ENCODE measurements at places on chromosomes 16 and 17.

GRCh38 chr16:72187551-72187950, 15.6 kb upstream of the PMFBP1 start:
- no peak for DNase-seq

DNA sequence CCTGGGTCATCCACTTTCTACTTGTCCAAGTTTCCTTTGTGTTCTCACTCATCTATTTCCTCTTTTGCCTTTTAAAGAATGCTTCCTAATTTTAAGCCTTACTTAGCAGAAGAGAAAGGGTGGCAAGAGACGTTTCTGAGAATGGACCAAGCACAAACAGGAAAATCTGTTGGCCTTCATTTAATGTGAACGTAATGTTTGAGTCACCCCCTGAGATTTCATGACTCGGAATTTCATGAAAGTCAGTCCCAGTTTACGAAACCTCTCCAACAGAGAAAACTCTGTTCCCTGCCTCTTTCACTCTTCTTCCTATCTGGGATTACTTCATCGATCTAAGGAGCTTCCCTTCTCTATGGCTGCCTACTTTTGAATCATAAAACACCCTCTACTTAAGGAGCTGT, at the start of gene CD300E:
TSS of gene CD300E (minus strand) at position 46 of the 401 bp plus-strand sequence. CDS start 117 bp downstream, outside the sequence.
- DNase-seq = no peak

GRCh38 chr16:62596125-62596524, 559.9 kb upstream of the CDH8 start:
- no peak for DNase-seq

GRCh38 chr16:56111100-56111499, 80.2 kb upstream of the GNAO1 start:
- DNase-seq = no peak

- DNase-seq = no peak
Observed at GRCh38 chr16:1375298-1375640, 23.5 kb downstream of the GNPTG start.

GRCh38 chr17:57861790-57862693, 12.2 kb upstream of the MRPS23 start:
- DNase-seq = no peak

- DNase-seq = no peak
Observed at GRCh38 chr17:50774225-50774803, 7.0 kb upstream of the ANKRD40CL start.

DNA sequence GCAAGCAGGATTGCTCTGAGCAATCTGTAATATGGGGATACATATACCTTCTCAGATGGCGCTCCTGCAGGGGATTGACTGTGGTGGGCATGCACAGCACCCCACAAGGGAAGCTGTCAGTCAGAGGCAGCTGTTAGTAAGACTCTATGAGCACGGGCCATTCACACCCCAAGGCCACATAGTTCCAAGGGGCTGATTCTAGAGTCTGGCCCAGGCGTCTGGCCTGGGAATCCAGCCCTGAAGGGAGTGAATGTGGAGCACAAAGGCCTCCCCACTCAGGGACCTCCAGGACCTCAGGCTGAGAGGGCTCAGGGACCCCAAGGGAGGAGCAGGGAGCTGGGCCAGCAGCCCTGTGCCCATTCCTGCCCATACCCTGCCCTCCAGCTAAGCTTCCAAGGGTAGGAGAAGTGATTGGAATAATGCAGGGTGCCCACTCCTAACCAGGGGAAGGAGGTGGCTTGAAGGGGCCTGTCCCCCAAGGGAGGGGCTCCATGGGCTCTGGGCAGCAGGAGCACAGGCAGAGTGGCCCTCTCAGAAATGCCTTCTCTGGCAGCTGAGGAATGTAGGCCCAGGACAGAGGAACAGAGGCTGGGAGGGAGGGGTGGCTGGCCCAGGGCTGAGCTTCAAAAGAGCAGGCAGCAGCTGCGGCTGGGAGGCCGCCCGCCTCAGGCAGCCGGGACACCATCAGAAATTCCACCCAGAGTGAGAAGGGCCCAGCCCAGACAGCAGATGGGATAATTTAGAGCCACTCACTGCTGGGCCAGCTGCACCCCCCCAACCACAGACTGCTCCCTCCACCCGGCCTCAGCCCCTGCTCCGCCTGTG, 48.9 kb upstream of the MRPS23 start:
- DNase-seq = no peak

DNA sequence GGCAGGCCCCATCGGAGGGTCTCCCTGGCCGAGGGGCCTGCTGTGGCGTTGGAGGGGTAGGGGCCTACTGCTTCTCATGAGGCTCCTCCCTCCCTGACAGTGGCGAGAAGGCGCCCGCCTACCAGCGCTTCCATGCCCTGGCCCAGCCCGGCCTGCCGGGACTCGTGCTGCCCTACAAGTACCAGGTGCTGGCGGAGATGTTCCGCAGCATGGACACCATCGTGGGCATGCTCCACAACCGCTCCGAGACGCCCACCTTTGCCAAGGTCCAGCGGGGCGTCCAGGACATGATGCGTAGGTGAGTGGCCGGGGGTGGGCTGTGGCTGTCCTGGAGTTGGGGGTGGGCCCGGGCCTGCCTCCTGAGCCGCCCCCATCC, 1.7 kb downstream of the CDT1 start:
- no peak for DNase-seq

- DNase-seq = no peak
Observed at GRCh38 chr17:7843257-7843535, 9.2 kb downstream of the KDM6B start.

DNA sequence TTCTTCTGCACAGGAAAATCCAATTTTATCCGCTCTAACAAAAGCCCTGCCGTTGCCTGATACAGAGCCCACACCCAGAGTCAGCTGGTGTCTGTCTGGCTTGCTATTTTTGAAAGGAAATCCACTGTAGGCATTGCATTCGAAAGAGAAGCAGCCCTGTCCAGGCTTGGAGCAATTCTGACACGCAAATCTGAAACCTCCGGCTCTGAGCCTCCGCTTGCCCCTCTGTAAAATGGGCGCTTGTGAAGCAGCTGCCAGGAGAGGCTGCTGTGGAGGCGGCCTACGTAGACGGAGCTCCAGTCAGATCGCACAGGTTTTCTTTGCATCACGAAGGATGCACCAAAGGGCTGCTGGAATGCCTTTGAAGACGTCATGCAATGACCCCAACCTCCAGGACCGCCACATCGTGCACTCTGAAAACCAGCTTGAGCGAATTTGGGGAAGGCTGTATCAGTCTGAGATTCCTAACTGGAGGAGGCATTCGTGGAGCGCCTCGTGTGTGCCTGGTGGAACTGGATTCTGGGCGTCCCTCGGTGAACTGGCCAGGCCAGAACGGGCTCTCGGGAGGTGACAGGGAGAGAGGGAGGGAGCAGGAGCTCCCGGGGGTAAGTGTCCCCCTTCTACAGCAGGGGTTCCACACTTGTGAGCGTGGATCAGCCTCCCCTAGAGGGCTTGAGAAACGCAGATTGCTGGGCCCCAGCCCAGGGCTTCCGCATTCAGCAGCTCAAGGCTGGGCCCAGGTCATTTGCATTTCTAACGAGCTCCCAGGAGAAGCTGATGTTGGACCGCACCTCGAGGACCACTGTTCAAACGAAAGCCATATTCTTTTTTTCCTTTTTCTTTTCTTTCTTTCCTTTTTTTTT, 215.5 kb downstream of the MRTFB start:
- peak; percentile 68 for DNase-seq

GRCh38 chr17:63356337-63356757, 89.8 kb downstream of the CYB561 start:
- DNase-seq = no peak

DNA sequence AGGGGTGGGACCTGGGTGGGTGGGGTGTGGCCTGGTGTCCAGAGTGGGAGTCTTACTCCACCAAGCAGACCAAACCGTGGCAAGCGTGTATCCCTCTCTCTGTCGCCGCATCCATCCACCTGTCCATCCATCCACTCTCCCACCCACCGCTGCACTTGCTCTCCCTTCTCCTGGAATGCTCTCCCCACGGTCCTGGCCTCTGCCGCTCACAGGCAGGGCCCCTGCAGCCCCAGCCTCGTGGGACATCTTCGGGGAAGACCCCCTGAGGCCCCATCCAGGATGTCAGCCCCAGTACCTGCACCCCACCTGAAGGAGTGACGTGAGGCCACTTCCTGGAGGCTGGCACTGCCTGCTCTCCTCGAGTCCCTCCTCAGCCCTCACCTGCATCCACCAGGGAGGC, 189.5 kb upstream of the GSE1 start:
- no peak for DNase-seq

- DNase-seq = peak; percentile 20
Observed at GRCh38 chr16:22373662-22374310, 633 bp downstream of the CDR2 start.

- no peak for DNase-seq
Observed at GRCh38 chr17:8747742-8748141, 3.1 kb upstream of the CCDC42 start.

DNA sequence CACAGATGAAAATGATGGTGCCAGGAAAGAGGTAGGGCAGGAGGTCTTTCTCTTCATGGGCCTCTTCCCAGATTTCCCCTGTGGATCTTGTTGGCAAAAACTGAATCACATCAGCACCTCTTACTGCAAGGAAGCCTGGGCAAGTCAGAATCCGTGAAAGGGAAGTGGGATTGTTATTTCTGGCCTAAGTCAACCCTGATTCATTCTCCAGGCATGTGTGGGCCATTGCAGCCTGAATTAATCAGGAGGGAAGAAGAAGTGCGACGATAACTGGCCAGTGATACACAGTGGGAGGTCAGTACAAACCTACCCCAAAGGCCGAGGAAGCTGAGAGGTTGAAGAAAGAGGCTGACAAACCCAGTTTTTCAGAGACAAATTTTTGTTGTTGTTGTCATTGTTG, 17.9 kb upstream of the NSMCE1 start:
- no peak for DNase-seq
